ENCODE measurements at places on chromosomes 7 and 10.

DNA sequence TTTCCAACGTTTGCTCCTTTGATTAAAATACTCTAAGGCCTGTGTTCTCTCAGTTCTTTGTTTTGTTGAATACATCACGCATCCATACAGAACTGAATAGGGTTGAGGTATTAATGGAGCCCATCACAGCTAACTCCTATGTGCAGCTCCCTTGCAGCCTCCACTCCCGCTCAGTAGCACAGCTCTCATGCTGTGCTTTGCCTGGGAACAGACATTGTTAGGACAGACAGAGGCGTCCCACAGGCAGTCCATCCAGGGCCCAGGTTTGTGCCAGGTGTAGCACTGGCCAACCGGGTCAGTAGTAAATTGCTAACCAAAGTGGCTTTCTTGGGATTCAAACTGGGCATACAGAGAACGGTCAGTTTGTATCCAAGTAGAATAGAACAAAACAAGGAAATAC is 644.7 kb upstream of the NRP1 start:
- no peak for DNase-seq

DNA sequence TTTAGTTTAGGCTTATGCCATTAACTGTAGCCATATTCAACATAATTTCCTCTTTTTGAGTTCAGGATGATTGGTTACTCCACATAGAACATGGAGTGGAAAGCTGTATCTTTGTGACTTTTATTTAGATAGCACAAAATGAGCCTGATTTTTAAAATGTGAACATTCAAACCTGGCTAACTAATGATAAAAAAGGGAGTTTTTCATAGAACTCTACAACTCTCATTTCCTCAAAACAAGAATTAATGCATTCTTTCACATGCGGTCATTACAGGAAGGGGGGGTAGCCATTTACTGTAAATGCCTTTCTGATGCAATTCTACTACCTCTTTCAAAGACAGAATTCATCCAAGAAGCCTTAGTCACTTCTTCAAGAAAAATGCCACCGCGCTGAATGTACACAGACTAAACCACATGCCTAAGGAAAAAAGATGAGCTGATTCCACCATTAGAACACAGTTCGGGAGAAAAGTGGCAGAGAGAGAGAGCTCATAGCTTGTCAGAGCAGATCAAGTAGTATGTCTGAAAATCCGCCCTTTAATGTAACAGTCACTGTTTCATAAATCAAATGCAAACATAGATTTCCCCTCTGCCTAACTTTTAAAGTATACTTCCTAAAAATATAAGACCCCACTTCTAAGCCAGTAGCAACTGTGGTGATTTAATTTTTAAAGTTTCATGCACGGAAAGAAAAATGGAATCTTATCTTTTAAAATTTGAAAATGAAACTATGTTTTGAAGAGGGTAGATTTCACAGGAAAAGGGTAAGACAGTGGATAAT is 226.4 kb upstream of the KLF14 start:
- peak; percentile 98 for DNase-seq

DNA sequence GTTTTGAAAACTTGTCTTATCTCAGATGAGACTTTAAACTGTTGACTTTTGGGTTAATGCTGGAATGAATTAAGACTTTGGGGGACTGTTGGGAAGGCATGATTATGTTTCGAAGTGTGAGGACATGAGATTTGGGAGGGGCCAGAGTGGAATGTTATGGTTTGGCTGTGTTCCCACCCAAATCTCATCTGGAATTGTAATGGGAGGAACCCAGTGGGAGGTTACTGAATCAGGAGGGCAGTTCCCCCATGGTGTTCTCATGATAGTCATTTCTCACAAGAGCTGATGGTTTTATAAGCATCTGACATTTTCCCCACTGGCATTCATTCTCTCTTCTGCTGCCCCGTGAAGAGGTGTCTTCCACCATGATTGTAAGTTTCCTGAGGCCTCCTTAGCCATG is 13.8 kb upstream of the POT1 start:
- DNase-seq = no peak

DNA sequence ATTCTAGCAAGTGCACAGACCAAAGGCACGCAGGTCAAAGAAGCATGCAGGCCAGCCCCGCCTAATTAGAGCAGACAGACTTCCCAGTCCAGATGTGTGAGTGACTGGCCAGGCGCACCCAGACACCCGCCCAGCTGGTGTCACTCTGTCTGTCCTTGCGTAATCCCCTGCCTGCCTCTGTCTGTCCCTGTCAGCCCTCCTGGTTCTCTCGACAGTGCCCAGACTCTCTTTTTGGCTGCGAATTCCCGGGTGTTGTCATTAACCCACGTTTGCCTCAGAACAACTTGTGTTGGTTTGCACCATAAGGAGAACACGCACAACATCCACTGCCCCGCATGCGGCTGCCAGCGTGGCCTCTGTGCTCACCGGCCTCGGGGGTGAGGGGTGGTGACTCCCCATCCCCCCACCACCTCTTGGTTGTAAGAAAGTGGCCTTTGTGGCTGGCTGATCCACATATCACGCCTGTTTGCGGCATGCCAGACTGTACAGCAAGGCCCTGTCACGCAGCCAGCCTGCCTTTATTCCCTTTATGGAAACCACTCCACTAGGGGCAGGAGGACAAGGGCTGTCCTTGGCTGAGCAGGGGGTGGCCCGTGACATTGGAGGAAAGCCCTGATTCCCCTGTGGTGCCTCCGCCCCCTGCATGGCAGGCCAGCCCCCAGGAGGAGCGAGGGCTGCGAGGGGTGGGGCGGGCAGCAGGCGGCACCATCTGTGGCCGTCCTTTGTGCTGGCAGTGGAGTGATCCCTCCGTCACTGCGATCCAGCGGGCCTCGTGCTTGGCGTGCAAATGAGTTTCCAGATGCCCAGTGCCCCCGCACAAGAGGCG is 72.8 kb upstream of the PPIF start:
- peak; percentile 87 for DNase-seq

DNA sequence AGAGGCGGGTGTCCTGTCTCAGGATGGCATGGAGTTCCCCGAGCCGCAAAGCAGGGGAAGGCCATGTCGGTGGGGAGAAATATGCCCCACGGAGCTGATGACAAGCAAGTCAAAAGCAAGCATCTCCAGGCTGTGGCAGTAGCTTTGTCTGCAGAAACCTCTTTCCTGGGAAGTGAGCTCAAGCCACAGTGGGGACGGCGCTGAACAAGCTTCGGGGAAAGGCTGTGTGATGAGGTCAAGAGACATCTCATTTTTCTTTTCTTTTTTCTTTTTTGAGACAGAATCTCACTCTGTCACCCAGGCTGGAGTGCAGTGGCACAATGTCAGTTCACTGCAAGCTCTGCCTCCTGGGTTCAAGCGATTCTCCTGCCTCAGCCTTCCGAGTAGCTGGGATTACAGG is 62.6 kb downstream of the ELFN1 start:
- no peak for DNase-seq

GRCh38 chr10:24569330-24569796 is 154.3 kb downstream of the ARHGAP21 start:
- no peak for DNase-seq

DNA sequence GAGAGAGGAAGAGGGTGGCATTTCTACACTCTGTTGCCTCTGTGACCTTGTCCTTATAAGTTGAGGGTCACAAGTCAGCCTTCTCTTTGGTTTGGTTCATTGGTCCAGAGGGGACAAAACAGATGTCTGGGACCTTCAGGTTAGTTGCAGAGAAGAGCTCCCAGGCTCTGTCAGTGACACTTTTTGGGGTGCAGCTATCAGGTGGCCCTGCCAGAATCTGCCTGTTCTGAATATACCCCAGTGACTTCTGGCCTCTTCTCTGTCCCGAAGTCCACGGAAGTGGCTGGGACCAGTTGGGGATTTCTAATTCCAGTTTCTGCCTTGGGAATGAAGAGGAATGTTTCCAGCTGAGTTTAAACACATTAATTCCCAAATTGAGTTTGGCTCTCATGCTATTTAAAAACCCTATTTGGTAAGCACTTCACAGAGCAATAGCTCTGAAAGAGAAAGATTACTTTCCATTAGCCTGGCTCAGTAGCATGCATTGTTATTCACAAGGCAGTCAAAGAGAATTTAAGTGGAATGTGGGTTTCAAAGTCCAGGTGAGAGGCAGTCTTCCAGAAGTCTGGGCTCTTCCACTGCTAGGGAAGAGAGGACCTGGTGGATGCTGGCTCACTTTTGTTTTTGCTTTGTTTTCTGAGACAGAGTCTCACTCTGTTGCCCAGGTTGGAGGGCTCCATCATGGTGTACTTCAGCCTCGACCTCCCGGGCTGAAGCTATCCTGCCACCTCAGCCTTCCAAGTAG is 237.8 kb upstream of the GALNT17 start:
- no peak for DNase-seq

DNA sequence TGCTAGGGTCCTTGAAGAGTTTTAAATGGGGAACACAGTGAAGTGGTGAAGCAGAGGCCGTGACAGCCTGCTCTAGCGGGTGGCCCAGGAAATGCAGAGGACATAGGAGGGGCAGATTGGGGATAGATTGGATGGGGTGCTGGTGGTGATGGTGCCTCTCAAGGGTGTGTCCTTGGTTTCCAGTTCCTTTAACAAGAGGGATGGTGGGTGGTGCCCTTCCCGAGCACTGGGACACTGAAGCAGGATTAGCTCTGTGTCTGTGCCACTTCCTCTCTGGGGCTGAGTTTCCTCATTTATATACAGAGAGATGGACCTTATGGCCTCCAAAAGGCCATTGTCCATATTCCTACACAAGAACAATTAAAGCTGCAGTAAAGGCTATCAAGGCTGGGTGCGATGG is 285.5 kb downstream of the TCF7L2 start:
- peak; percentile 75 for DNase-seq

GRCh38 chr7:68958571-68958970 is 639.7 kb upstream of the AUTS2 start:
- no peak for DNase-seq

- no peak for DNase-seq
Observed at GRCh38 chr7:113921363-113921762, 2.6 kb upstream of the PPP1R3A start.

DNA sequence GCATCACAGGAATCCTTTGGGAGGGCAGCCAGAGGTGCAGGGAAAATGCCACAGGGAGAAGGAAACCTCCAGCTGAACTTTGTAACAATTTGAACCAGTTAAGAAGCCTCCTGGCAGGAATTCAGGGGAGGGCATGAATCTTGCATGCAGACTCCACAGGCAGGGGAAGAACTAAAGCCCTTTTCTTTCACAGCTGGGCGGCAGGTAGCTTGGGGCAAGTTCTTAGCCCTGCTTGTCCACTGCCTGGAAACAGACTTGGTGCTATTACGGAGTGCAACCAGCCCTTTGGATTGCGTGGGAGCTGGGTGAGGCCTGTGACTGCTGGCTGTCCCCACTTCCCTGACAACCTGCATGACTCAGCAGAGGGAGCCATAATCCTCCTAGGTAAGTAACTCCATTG is 51.7 kb upstream of the ADAM12 start:
- no peak for DNase-seq

GRCh38 chr7:101943889-101944600 is 126.6 kb downstream of the CUX1 start:
- peak; percentile 22 for DNase-seq
